Sigmoid colon (tissue), 7 donors: ENCODE measurements at places on chromosomes 5 and 9. TPM values are rescaled to one million over a fixed set of nuclear protein-coding genes. Genes with fewer than 3 reads are reported as not detected.
A peak's percentile ranks its signal among the peaks of the same experiment; 100 is the strongest.

GRCh38 chr5:176497852-176498251 lies 39.4 kb downstream of the RNF44 start:
- H3K4me1 ChIP-seq, result no peaks in the 10 kb centered on the region
- DNase-seq, result no peak
- no peaks in the 10 kb centered on the region for H3K27me3 ChIP-seq
- no peak overlapping the region for H3K4me3 ChIP-seq

DNA sequence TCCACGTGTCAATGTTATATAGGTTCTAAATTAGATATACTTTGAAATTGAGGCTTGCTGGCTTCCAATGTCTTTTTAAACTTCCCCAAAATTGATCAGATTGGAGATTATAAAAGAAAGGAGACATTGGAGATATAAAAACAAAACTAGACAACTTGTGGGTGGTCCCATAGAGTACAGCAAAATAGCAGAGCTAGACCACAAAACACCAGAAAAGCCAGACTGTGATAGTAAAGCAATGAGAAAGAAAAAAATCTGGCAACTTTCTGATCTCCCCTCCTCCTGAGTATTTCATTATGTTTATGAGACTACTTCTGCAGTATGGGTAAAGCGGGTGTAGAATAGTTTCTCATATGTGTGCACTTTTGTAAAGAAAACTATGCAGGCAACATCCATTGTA lies 713.8 kb upstream of the MEF2C start:
- H3K4me3 ChIP-seq, result no peak overlapping the region
- no peaks in the 10 kb centered on the region for H3K27me3 ChIP-seq
- no peak for DNase-seq
- no peaks in the 10 kb centered on the region for H3K36me3 ChIP-seq
- H3K4me1 ChIP-seq, result no peaks in the 10 kb centered on the region

- H3K4me3 ChIP-seq, result no peak overlapping the region
- H3K27me3 ChIP-seq, result no peaks in the 10 kb centered on the region
- no peak overlapping the region for H3K27ac ChIP-seq
- H3K36me3 ChIP-seq, result no peaks in the 10 kb centered on the region
- no peak for DNase-seq
Measured at GRCh38 chr5:133828722-133829121, 139.7 kb downstream of the C5orf15 start.

- DNase-seq, result no peak
- H3K4me3 ChIP-seq, result no peak overlapping the region
- H3K27me3 ChIP-seq, result no peaks in the 10 kb centered on the region
- no peak overlapping the region for H3K27ac ChIP-seq
- H3K4me1 ChIP-seq, result no peaks in the 10 kb centered on the region
Measured at GRCh38 chr5:98330871-98331270, 442.6 kb upstream of the RGMB start.

ROR2 gene
- polyA plus RNA-seq, result 0.46 TPM

LCN15 gene
- 0.70 TPM for polyA plus RNA-seq

- H3K36me3 ChIP-seq, result no peaks in the 10 kb centered on the region
- peaks cover 29% of the 10 kb centered on the region for H3K4me1 ChIP-seq
- H3K27me3 ChIP-seq, result no peaks in the 10 kb centered on the region
- peak; percentile 79 for DNase-seq
- peak overlapping the region; percentile 90 for H3K27ac ChIP-seq
Measured at GRCh38 chr9:112074250-112075008, 100.7 kb downstream of the SUSD1 start.

DNA sequence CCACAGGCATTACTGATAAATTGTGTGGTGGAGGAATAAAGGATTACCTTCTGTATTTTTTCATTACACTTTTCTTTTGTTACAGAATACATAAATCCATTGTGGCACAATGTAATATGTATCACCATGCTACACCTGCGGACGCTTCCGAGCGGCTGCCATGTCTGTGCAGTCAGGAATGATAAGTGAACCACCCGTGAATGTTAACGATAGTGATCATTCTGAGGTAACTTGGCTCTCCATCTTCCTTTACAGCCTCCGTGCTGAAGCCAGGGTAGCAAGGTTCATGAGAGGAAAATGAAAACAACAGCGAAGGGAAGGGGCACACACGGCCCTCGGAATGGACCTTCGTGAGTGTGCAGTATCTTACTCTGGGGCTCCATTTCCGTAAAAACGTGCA lies 161.2 kb downstream of the MAPKAP1 start:
- H3K27me3 ChIP-seq, result no peaks in the 10 kb centered on the region
- no peaks in the 10 kb centered on the region for H3K4me1 ChIP-seq
- H3K4me3 ChIP-seq, result no peak overlapping the region
- DNase-seq, result no peak

CARTPT gene
- polyA plus RNA-seq, result not detected

GRCh38 chr5:152349683-152350526 lies 55.2 kb downstream of the NMUR2 start:
- no peaks in the 10 kb centered on the region for H3K27me3 ChIP-seq
- no peak for DNase-seq
- no peak overlapping the region for H3K27ac ChIP-seq
- H3K4me1 ChIP-seq, result no peaks in the 10 kb centered on the region
- H3K36me3 ChIP-seq, result no peaks in the 10 kb centered on the region

DNA sequence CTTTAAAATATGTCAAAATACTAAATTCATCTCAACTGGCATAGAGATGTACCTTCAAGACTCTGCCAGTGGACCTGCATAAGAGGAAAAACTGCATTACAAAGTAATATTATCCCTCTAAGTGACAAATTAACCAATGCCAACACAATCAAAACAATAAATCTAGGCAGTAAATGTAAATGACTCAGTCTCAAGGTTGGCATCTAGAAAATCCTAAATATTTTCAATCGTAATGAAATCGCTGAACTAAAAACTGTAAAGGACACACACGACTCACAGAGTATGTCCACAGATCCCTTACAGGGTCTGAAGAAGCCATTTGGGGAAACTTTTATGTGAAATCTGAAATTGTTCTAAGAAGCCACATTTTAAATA lies 31.2 kb downstream of the ERMP1 start:
- no peak overlapping the region for H3K4me3 ChIP-seq
- no peak for DNase-seq
- H3K27me3 ChIP-seq, result no peaks in the 10 kb centered on the region
- no peak overlapping the region for H3K27ac ChIP-seq
- H3K36me3 ChIP-seq, result no peaks in the 10 kb centered on the region
- peaks cover 20% of the 10 kb centered on the region for H3K4me1 ChIP-seq

GRCh38 chr9:135574331-135574730 lies 12.8 kb downstream of the PAEP start:
- H3K4me1 ChIP-seq, result no peaks in the 10 kb centered on the region
- H3K4me3 ChIP-seq, result no peak overlapping the region
- no peak for DNase-seq
- no peak overlapping the region for H3K27ac ChIP-seq

DNA sequence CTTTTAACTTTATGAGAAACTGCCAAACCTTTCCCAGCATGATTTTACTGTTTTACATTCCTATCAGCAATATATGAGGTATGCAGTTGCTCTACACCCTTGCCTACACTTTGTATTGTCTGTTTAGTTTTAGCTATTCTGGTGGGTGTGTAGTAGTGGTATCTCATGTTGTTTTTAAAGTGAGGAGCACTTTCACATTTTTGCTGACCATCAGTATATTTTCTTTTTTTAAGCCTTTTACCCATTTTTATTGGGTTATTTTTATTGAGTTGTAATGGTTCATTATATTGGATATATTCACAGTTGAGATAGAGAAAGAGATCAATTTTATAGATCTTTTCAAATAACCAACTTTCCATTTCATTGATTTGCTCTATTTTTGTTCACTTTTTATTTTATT lies 102.4 kb downstream of the BARX1 start:
- no peak overlapping the region for H3K4me3 ChIP-seq
- H3K36me3 ChIP-seq, result no peaks in the 10 kb centered on the region
- H3K4me1 ChIP-seq, result no peaks in the 10 kb centered on the region
- no peaks in the 10 kb centered on the region for H3K27me3 ChIP-seq
- no peak overlapping the region for H3K27ac ChIP-seq
- DNase-seq, result no peak

DNA sequence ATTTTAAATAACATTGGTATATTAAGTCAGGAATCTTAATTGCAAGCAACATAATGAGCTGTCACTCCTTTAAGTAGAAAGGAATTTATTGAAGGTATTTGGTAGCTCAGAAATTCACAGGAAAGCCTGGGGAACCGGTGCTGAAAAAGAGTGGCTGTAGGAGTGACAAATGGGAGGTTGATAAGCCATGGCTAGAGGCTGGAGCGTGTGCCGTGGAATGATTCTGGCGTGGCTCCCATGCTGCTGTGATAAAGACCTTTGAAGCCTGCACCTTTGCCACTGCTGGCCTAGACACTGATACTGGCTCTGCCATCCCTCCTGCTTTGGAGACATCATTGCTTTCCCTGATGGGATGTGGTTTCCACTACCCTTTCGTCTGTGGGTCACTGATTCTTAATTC lies 65.7 kb upstream of the ATG10 start:
- DNase-seq, result no peak
- no peaks in the 10 kb centered on the region for H3K27me3 ChIP-seq
- H3K4me1 ChIP-seq, result no peaks in the 10 kb centered on the region

SLC25A2 gene
- not detected for polyA plus RNA-seq

- H3K4me3 ChIP-seq, result no peak overlapping the region
- H3K4me1 ChIP-seq, result no peaks in the 10 kb centered on the region
- no peak overlapping the region for H3K27ac ChIP-seq
Measured at GRCh38 chr9:85895685-85896084, 45.3 kb upstream of the NAA35 start.

DNA sequence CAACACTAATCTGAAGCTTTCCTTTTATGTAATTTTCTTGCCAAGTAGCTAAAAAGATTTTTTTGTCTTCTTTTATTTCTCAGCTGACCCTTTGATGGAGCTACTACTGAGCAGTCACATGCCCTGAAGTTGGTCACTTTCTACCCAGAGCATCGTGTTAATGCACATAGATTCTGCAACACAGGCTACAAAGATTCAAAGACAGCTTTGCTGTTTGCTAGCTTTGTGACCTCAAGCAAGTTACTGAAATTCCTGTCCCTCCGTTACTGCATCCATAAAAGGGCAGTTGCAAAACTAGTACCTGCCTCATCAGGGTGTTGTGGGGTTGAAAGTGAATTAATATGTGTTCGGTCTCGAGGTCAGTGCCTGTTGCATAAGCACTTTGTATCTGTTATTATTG lies 179.9 kb downstream of the GAS1 start:
- H3K27ac ChIP-seq, result no peak overlapping the region
- no peak overlapping the region for H3K4me3 ChIP-seq
- H3K36me3 ChIP-seq, result no peaks in the 10 kb centered on the region

KCNT1 gene
- 0.23 TPM for polyA plus RNA-seq

DNA sequence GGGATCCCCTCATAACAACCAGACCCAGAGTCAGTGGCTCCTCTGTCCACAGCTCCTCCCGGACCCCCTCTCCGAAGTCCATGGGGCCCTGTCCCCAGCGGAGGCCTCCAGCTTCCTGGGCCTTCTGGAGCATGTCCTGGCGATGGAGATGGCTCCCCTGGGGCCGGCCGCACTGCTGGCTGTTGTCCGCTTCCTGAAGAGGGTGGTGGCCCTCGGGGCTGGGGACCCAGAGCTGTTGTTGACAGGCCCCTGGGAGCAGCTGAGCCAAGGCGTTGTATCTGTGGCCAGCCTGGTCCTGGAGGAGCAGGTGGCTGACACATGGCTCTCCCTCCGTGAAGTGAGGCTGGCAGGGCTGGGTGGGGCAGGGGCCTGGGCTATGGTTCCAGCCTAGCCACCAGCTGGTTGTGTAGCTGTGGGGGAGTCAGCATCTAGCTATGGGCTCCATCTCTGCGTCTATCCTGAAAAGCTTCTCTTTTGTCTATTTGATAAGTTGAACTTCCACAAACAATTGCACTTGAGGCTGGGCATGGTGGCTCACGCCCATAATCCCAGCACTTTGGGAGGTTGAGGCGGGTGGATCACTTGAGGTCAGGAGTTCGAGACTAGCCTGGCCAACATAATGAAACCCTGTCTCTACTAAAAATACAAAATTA lies 4.7 kb downstream of the ADGRD2 start:
- no peak overlapping the region for H3K27ac ChIP-seq
- no peaks in the 10 kb centered on the region for H3K36me3 ChIP-seq
- no peak for DNase-seq
- peaks cover 4% of the 10 kb centered on the region for H3K4me1 ChIP-seq
- H3K27me3 ChIP-seq, result peaks cover 52% of the 10 kb centered on the region
- H3K4me3 ChIP-seq, result no peak overlapping the region

DNA sequence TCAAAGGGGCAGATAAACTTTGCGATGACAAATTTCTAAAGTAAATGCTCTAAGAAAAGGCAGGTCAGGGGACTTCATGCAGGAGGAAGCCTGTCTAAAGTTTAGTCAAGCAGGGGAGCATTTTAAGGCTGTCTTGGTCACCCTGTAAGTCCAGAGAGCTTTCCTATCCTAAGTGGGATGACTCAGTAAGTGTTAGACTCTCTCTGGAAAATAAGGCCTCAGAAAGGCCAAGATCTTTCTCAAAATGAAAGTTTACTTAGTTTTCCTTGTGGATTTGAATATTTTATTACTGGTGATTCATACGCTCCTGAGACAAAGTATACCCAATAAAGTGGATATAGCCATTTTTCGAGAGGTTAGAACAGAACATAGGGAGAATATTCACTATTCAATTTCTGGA lies 806.9 kb upstream of the CDH9 start:
- H3K27me3 ChIP-seq, result no peaks in the 10 kb centered on the region
- H3K4me1 ChIP-seq, result no peaks in the 10 kb centered on the region
- H3K4me3 ChIP-seq, result no peak overlapping the region
